ENCODE measurements at places on chromosomes 11 and 22. TPM values are rescaled to one million over a fixed set of nuclear protein-coding genes. Genes with fewer than 3 reads are reported as not detected.
A peak's percentile ranks its signal among the peaks of the same experiment; 100 is the strongest.

DNA sequence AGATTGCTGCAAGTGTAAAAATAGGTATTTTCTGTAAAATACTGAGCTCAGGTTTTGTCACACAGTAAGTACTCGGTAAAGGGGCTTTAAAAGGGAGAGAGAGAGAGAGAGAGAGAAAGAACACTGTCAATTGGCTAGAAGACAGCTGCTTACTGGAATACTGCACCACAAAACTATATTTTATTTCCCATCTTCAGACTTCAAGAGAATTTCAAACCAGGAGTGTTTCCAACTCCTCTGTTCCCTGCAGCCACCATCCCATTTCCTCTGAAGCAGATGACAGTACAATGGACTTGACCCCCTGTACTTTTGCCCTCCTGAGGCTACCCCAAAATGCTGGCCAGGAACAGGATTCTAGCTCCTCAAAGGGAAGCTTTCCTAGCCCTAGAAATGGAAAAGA is 89.7 kb downstream of the RELT start:
- peaks cover 68% of the 10 kb centered on the region for H3K4me1 ChIP-seq
- peak overlapping the region; percentile 69 for H3K27ac ChIP-seq
- no peak for DNase-seq
- H3K4me3 ChIP-seq: no peak overlapping the region
- H3K27me3 ChIP-seq: no peaks in the 10 kb centered on the region

Gene CLDN5
- total RNA-seq: 71.8 TPM

DNA sequence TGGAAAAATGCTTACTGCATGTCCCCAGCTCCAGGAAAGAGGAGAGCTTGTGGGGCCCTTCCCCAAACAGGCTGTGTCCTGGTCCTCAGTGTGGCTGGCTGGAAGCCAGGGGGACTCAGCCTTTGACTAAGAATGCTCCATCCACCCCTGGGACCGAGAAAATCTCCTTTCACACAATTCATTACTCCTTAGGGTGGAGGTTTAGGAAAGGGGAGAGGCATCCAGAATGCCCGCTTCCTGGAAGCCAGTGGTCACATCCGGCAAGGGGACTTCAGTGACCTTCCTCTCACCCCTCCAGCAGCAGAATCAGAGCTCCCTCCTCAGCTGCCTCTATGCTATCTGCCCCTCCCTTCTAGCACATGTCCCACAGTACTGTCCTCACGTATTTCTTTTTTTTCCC is 21.9 kb downstream of the ATG16L2 start:
- no peak for DNase-seq
- peaks cover 36% of the 10 kb centered on the region for H3K4me1 ChIP-seq
- no peaks in the 10 kb centered on the region for H3K27me3 ChIP-seq
- no peak overlapping the region for H3K4me3 ChIP-seq
- H3K36me3 ChIP-seq: peaks cover 5% of the 10 kb centered on the region
- H3K27ac ChIP-seq: peak overlapping the region; percentile 63

Gene SYT9
- 1.7 TPM for total RNA-seq

- H3K27me3 ChIP-seq: no peaks in the 10 kb centered on the region
- DNase-seq: no peak
- peaks cover 12% of the 10 kb centered on the region for H3K4me1 ChIP-seq
- peak overlapping the region; percentile 98 for H3K4me3 ChIP-seq
- H3K27ac ChIP-seq: peak overlapping the region; percentile 99
- H3K36me3 ChIP-seq: no peaks in the 10 kb centered on the region
Observed at GRCh38 chr11:112226831-112227401, 688 bp downstream of the PTS start.

GRCh38 chr22:48450188-48450825 is 1377.4 kb downstream of the BRD1 start:
- no peaks in the 10 kb centered on the region for H3K4me1 ChIP-seq
- H3K4me3 ChIP-seq: no peak overlapping the region
- DNase-seq: no peak
- no peaks in the 10 kb centered on the region for H3K27me3 ChIP-seq

DNA sequence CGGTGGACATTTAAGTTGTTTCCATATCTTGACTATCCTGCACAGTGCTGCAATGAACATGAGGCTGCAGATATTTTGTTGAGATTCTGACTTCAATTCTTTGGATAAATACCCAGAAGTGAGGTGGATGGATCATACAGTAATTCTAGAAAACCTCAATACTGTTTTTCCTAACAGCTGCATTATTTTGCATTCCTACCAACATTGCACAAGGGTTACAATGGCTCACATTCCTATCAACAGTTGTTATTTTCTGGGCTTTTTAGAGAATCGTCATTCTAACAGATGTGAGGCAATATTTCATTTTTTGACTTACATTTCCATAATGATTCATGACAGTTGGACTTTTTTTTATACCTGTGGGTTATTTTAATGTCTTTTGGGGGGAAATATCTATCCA is 716.9 kb upstream of the ANO3 start:
- no peaks in the 10 kb centered on the region for H3K27me3 ChIP-seq
- no peak overlapping the region for H3K27ac ChIP-seq
- no peaks in the 10 kb centered on the region for H3K4me1 ChIP-seq
- no peak for DNase-seq

- no peak for DNase-seq
- H3K36me3 ChIP-seq: no peaks in the 10 kb centered on the region
- H3K27me3 ChIP-seq: no peaks in the 10 kb centered on the region
- H3K27ac ChIP-seq: no peak overlapping the region
- H3K4me1 ChIP-seq: no peaks in the 10 kb centered on the region
- H3K4me3 ChIP-seq: no peak overlapping the region
Observed at GRCh38 chr11:75919525-75919924, 104.5 kb downstream of the UVRAG start.

Data from thyroid gland (tissue), 4 donors.